ENCODE measurements at places on chromosomes 3 and 15.

DNA sequence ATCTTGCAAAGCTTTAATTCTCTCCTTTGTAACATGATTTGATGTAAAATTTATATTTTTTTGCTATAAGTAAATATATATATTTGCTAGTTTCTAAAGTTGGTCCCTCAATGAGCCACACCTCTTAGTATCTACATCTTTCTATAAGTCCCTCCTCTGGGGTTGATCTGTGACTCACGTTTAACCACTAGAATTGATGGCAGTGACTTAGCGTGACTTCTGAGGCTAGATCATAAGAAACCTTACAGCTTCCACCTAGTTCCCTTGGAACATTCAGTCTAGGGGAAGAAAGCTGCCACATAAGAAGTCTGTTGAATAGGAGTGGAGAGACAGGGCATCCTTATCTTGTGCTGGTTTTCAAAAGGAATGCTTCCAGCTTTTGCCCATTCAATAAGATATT lies 56.6 kb upstream of the TNIK start:
- no peak for DNase-seq

DNA sequence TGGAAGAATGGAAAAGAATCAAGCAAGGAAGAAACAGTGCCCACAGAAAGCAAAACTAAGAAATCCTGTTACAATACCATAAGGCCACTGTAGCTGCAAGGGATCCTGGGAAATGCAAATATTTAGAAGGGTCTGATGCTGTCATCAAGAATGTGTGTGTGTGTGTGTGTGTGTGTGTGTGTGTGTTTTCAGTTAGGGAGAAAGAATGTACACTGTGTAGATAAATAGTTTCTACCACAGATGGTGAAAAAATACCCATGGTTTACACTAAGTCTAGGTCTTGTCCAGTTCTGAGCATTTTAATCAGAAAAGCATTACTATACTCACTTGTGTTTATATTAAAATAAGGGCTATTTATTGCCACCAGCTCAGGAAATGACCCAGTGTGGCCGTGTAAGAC lies 355.0 kb downstream of the RBMS3 start:
- DNase-seq, result no peak

- DNase-seq, result no peak
Observed at GRCh38 chr3:181764544-181764943, 52.8 kb downstream of the SOX2 start.

- no peak for DNase-seq
Observed at GRCh38 chr15:37058316-37058985, 41.9 kb downstream of the MEIS2 start.

DNA sequence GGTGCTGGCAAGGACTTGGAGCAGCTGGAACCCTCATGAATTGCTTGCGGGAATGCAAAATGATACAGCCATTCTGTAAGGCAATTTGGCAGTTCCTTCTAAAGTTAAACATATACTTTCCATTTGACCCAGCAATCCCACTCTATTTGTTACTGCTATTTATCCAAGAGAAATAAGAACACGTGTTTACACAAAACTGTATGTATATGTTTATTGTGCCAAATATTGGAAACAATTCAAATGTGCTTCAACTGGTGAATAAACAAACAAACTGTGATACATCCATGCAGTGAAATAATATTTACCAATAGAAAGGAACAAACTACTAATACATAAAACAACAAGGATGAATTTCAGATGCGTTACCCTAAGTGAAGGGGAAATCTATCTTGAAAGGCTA lies 60.0 kb upstream of the NTRK3 start:
- no peak for DNase-seq

DNA sequence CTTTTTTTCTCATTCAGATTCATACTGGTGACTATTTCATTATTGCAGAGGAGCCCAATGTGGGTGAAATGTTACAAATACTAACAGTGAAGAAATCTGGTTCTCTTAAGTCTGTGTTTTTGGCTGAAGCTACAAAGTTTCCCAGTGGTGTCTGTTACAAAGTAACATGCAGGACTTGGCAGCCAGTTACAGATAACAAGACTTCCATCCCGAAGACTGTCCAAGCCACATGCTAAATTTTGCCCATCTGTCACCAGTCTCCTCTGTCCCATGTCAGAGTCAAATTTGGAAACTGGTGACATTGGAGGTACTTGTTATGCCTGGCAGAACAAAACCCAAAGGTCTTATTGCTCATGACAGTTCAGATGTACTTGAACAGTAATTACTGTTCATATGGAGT lies 269.2 kb upstream of the GOLIM4 start:
- DNase-seq, result no peak

DNA sequence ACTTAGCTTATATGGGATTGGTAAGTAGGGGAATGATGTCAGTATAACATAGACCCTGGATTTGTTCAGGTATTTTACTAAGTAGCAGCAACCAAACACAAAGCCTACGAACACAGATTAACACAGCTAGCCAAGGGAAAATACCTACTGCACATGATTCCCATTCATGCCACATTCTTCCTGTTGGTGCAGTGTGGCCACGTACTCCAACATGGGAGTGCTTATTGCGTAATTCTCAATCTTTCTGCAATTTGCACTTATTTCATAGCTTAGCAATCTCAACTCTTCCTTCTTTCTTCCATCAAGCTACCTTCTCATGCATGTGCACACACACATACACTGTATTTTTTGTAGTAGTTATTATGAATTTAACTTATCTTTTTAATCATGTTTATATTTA lies 186.8 kb downstream of the IL5RA start:
- no peak for DNase-seq

DNA sequence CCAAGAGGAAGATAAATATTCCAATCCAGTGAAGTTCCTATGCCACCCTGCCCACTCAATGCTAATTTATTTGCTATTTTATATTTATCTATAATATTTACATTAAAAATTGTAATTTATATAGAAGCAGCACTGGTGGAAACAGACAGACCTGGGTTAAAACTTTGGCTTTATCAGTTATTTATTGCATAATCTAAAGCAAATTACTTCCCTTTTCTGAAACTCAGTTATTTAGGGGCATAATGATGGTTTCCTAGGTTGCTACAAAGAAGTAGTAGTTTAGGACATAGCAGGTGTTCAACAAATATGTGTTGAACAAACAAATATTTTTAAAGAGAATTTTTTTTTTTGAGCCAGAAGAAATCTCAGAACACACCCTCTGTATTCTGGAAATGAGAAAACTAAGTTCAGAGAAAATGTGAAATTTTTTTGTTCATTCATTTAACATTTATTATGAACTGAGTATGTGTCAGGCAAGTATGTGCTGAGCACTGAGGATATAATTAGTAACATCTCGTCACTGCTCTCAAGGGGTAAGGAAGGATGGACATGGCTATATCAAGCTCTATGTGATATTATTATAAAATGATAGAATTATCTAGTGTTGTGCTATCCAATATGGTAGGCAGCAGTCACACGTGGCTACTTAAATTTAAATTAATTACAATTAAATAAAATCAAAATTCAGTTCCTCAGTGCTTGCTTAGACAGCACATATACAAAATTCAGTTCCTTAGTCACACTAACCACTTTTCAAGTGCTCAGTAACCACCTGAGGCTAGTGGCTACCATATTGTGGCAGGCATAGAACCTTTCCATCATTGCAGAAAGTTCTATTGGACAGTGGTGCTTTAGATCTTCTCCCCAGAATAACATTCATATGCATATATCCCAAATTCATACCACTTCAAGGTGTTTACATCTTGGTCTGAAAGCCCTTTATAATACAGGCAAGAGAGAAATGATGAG lies 7.0 kb upstream of the UBE2Q2 start:
- no peak for DNase-seq

DNA sequence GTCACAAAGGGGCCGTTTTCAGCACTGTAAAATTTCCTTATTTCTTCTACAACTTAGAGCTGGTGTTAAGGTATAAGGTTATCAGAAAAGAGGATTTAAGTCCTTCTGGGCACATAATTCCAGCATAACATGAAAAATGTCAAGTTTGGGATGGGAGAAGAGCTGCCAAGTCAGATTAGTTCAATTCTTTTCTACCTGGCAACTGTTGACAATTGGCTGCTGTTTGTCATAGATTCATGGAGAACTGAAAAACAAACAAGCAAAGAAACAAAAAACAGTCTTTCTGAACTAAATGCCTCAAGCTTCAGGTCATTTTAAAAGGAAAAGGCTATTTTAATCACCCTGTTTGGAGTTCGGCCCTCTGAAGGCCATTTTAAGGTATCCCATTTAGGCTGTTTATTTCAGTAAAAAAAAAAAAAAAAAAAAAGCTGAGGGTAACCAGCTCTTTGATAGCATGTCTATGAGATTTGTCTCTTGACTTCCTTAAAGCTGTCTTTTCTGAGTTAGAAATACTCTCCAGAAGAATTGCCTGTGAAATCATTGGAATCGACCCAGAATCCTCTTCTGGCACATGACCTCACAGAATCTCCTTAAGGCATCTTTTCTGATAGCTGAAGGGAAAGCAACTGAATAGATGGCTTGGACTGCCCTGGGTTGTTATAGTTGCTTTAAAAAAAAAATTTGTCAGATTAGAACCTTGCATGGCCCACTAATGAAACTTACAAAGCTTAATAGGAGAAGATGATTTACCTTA lies 173.3 kb downstream of the SEMA6D start:
- DNase-seq, result no peak

DNA sequence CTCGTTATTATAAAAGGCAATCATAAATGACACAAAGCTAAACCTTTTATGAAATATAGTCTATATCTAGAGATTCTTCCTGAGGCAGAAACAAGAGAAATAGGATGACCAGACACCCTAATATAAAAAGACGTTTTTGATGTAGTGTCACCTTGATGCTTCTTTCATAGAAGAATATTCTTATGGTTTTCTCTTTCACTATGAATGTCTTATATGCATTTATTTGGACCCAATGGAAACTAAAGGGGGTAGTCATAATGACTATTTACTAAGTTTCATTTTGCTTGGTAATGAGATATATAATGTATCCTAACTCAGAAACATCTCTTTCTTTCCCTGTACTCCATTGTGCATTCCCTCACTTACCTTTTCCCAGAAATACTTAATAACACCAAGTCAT lies 393.9 kb downstream of the RAP2B start:
- no peak for DNase-seq

DNA sequence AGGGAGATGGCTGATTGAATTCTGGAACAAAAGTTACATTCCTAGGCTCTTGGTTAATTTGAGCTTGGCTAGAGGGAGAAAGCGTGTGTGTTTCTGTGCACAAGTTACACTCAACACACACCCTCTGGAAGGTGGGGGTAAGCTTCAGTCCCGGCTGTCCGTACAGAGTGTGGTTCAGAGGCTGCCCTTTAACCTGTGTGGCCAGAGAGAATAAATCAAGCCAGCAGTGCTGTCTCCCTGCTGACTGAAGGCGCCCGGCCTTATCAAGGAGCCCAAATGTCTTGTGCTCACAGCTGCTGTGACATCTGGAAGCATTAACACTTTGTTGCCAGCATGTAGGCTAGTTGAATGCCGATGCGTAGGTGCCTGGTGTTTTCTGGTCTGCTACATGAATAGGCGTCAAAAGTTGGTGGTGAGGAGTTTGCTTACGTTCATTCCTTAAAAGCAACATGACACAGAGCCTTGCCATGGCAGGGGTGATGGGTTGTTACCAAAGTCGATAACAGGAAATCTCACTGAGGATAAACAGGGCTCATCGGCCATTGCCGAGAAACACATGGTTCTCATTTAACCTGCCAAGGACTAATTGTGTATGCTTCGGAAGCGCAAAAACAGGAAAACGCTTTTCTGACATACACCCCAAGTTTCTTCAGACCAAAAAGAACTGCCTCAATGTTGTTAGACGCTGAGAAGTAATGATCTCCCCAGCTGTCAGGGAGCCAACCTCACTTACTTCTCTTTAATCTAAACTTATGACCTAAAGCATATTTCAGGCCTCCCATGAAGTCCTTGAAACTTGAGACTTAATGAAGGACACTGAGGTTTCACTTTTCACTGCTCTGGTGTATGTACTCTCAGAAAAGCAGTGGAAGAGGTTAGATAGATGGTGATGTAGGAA lies 95.8 kb upstream of the CTDSPL start:
- no peak for DNase-seq

DNA sequence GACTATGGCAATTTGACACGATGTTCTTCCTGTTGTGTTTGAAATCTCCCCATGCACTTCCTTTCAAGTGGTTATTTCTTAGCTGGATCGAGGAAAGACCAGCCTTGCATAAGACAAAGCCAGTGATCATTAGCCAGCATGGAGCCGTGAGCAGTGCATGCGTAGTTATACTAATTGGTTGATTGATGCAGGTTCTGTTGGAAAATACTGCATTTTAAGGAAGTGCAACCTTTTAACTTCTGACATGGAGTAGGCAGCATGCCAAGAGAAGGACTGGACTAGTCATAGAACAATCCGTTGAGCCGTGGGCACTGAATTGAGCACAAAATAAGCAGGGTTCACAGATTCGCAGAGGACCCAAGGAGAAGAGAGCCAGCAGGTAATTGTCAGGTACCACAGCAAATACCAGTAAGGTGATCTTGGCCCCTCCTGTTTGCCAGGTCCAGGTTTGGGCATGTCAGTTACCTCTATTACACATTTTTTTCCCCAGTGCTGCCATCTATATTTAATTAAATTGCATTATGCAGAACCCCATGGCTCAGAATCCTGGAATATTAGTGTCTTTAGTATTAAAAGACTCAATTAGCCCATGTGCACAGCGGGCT lies 29.0 kb upstream of the BCL6 start:
- no peak for DNase-seq

DNA sequence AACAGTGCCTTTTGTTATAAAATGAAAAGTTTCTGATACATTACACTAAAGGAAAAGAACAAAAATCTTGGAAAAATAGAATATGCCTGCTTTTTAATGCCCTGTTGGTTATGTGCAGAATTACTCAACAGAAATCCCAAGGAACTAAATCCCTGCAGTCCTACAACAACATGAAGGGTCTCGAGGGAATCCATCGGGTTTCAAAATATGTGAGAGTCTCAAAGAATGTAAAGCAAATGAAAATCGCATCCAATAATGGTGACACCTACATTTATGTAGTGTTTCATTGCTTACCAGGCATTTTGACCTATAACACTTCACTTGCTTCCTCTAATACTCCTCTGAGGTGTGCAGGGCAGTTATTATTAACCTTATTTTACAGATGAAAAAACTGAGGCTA lies 411.3 kb downstream of the FOXP1 start:
- no peak for DNase-seq

DNA sequence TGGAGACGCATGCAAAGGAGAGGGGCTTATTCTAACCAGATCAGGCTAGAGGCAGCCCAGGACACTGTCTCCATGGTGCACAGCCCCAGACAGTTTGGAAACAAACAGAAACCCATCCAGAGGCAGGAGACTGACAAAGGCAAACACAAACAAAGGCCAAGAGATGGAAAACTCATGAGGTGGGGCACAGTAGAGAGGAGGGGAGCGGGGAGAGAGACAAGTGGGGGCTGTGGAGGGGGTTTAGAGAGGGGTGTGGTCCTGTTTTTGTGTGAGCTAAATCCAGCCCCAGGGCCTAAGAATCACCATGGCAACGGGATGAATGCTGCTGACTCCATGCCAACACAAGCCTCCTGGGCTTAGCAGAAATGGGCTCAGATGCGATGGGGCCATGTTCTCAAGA lies 32.3 kb downstream of the PARP16 start:
- no peak for DNase-seq
